ENCODE measurements at places on chromosomes 1 and 21.

DNA sequence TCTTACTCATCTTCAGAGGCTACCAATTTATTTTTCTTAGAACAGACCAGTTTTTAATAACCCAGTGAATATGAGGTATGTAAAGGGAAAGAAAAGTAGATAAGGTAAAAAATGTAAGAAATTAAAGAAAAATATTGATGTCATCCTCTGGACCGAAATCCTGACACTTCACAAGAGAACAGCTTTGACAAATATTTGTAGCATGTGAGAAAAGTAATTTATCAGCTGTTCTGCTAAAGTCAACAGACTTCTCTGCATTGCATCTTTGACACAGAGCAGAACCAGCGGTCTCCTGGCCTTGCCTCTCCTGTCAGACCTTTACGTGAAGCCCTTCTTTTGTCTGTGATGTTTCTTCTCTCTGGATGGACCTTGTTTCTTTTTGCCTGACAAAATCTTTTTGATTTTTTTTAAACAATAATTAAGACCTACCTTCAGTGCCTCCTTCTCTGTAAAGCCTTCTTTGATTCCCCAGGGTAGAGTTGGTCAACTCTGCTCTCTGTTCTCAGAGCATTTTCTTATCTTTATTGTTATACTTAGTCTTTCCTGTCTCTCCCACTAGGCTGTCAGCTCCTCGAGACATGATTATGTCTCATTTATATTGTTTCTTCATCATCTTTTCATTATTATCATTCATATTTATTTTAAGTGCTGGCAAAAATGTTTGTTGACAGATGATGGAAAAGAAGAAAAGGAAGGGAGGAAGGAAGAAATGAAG, 35.4 kb downstream of the RGS4 start:
- no peak for DNase-seq

GRCh38 chr21:15682977-15683376, 46.8 kb upstream of the USP25 start:
- DNase-seq: no peak

- no peak for DNase-seq
These were observed 954 bp downstream of the MARK1 start for GRCh38 chr1:220528679-220529501.

- no peak for DNase-seq
These were observed 38.8 kb downstream of the CD160 start for GRCh38 chr1:145758116-145758515.

GRCh38 chr1:1391225-1391624, 7.9 kb downstream of the CCNL2 start:
- no peak for DNase-seq

DNA sequence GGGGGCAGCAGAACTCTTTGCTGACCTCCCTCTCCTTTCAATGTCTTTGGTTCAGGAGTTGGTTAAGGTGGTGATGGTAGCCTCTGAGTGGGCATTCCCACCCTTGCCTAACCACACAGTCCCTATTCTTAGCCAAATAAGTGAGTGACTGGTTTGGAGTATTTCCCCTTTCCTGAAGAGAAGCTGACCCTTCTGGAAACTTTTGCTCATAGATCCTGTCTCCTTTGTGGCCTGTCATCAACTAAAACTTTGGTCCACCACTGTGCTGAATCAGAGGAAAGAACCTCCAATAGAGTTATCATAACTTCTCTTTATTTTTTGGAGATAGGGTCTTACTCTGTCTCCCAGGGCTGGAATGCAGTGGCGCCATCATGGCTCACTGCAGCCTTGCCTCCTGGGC, 31.1 kb downstream of the C1orf21 start:
- DNase-seq: no peak

DNA sequence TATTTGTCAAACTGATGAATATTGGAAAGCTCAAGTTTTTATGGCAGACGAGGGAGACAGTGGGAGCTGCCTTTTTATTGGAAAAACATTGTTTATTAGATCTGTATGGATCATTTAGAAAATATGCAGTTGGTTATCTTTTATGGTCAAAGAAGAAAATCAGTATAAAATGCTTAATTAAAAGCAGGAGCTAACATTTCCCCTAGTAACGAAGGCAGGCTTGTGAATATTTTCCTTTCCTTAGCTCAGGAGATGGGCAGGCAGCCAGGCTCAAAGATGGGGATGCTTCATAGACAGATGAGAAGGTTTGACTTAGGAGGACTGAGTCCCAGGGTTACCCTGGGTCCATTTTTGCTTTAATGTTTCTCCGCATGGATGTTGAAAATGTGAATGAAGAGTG, 26.0 kb downstream of the ROR1 start:
- no peak for DNase-seq

DNA sequence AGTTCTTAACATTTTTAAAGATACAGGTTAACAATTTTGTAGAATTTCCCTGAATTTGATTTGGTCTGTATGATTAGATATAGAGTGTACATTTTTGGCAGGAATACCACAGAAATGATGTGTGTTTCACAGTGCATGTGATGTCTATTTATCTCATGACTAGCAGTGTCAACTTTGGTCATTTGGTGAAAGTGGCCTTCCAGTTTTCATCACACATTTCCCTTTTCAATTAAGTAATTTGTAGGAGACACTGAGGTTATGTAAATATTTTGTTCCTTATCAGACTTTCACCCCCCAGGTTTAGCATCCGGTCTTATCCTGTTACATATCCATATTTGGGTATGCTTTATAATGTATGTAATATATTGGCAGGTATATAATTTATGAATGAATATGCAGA, 41.8 kb downstream of the MAP3K7CL start:
- no peak for DNase-seq

DNA sequence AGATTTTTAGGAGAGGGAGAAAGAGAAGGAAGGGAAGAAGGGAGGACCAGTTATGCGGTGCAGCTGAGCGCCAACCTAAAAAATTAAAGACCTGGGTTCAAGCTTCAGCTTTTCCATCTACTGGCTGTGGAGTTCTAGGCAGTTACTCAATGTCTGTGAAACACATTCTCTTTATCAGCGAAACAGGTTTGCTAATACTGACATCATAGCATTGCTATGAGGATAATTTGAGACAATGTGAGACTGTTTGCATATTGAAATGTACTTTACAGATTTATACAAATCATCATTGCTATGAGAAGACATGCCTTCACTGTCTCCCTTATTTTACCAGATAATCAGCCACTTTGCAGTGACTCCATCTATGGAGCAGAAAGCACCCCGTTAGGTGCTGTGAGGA, 222.9 kb upstream of the SGIP1 start:
- no peak for DNase-seq

GRCh38 chr21:39018730-39019129, 164.5 kb downstream of the PSMG1 start:
- DNase-seq: no peak

GRCh38 chr1:47547753-47548573, 110.1 kb downstream of the FOXD2 start:
- DNase-seq: no peak

DNA sequence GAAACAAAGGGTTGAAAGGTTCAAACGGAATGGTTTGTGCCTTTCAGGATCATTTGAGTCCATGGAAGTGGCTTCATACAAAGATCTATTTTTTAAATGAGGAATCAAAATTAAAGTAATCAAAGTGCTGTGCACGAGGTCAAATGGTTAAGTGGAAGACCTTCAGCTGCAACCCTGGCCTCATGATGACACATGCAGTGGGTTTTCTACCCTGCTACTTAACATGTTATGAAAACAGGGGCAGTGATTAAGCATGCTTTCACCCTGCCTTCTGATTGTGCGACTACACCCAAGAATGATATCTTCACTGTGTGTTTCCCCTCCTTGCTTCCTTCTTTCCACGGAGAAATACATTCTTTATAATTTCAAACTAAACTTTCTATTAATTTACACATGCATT, 604.2 kb downstream of the LRRIQ3 start:
- no peak for DNase-seq

Data from CD4-positive, alpha-beta T cell treated with Interleukin-10 for 1 hour (primary cell).